Astrocyte of the hippocampus (primary cell): ENCODE measurements at places on chromosomes 4 and X.

DNA sequence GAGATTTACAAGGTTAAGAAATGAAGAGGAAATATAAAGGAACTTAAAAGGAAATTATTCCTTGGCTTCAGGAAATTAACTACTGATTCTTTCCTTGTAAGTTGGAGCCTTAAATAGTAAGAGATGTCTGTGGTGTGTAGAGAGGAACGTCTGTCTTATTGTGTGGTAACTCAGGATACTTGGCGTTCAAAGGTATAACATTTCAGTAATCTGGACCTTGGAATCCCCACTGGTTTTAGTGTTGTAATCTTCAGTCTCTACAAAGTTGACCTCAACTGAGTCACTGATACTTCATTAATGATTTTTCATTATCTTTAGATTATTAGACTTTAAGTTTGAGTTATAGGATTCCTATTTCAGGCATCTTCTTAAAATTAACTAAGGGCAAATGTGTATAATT lies 79.1 kb upstream of the LSM6 start:
- no peak for DNase-seq

- DNase-seq = no peak
Observed at GRCh38 chr4:140807491-140808252, 51.5 kb upstream of the TBC1D9 start.

GRCh38 chr4:162356181-162356580 lies 192.4 kb upstream of the FSTL5 start:
- DNase-seq = peak; percentile 25

GRCh38 chr4:20264688-20265087 lies 13.0 kb downstream of the SLIT2 start:
- DNase-seq = no peak

- DNase-seq = no peak
Observed at GRCh38 chr4:147303174-147303872, 177.6 kb upstream of the EDNRA start.

- no peak for DNase-seq
Observed at GRCh38 chr4:66930206-66930605, 615.1 kb downstream of the CENPC start.

DNA sequence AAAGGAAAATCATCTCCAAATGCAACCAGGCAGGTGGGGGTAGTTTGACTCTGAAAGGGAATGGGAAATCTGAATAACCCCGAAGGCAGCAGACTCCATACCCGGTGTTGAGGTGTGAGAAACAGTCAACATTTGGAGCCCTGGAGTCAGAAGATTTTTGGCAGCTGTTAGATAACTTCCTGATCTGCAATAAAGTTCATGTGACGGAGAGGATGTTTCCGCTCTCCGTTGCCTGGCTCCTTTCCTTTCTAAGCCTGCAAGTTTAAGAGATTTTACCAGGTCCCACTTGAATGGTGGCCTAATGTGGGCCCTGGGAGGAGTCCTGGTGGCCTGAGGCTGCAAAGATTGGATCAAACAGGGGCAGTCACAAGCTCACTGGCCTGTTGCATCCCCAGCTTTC lies 27.7 kb downstream of the HAND2 start:
- no peak for DNase-seq

- no peak for DNase-seq
Observed at GRCh38 chrX:138651494-138651893, 60.0 kb downstream of the FGF13 start.

- DNase-seq = no peak
Observed at GRCh38 chr4:23970201-23970850, 80.5 kb upstream of the PPARGC1A start.

DNA sequence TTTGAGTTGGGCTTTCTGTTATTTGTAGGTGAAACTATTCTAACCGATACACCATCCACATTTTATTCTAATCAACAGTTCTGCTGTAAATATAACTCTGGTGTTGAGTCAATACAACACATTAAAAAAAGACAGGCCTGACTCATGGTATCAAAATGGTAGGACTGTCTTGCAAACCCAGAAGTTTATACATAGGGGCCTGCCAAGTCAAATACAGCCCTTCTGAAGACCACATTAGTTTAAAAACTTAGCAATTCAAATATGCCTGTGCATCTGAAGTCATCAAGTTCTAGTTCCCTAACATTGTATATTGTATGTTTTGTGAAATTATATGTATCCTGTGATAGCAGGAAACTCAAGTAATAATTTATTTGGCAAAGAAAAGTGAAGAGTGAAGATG lies 24.4 kb upstream of the PDE5A start:
- DNase-seq = peak; percentile 83

- peak; percentile 26 for DNase-seq
Observed at GRCh38 chr4:19301527-19301926, 950.2 kb upstream of the SLIT2 start.

DNA sequence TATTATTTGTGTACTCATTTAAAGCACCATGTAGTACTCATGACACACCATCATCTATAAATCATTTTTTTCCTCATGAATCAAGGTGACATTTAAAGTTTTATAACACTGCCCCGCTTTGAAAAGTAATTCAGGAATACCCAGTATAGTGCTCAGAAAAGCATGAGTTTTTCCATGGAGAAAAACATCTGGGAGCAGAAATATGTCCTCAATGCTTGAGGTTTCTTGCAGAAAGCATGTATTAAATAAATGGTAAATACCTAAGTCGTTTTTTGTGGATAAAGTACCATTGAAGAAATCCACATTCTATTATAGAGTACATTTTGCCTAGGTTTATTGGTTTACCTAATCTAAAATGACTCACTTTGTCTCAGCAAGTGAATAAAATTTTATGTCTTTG lies 66.2 kb downstream of the UBA6 start:
- DNase-seq = no peak

- peak; percentile 13 for DNase-seq
Observed at GRCh38 chr4:12723849-12724447, 760.2 kb downstream of the RAB28 start.

DNA sequence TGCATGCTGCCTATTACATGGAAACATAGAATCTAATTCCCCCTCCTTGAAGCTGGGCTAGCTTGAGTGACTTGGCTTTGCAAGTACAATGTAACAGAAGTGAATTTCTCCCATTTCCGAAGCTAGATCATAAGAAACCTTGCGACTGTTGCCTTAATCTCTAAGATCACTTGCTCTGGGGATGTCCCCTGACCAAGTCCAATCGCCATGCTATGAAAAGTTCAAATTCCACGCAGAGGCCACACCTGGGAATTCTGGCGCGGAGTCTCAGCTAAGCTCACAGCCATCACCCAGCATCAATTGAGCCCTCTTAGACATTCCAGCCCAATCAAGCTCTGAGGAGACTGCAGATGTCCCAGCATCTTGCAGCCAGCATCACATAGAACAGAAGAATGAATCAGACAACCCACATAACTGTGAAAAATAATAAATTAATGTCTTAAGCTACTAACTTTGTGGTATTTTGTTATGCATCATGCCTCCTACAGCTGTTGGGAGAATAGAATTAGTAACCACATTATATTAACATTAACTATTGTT lies 27.0 kb downstream of the GPM6A start:
- DNase-seq = no peak

GRCh38 chr4:77930876-77931275 lies 68.2 kb downstream of the MRPL1 start:
- DNase-seq = peak; percentile 80

DNA sequence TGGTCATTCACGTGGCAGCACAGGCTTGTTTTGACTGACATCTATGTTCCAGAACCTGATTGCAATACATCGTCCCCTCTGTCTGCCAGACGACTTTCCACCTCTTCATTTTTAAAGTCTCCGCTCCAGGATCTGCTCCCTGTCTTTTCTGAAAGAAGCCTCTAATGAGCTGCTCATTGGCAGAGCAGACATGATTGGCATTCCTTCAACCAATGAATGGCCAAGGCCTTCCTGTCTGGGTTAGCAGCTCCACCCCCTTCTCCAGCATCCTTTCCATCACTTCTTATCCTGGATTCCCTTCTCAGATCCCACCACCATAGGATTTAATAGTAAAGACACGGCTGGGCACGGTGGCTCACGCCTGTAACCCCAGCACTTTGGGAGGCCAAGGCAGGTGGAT lies 202.7 kb upstream of the KLF3 start:
- DNase-seq = no peak

GRCh38 chr4:52824603-52825459 lies 37.3 kb upstream of the RASL11B start:
- DNase-seq = peak; percentile 75

- DNase-seq = no peak
Observed at GRCh38 chr4:45638641-45639040, 485.2 kb downstream of the GABRG1 start.

DNA sequence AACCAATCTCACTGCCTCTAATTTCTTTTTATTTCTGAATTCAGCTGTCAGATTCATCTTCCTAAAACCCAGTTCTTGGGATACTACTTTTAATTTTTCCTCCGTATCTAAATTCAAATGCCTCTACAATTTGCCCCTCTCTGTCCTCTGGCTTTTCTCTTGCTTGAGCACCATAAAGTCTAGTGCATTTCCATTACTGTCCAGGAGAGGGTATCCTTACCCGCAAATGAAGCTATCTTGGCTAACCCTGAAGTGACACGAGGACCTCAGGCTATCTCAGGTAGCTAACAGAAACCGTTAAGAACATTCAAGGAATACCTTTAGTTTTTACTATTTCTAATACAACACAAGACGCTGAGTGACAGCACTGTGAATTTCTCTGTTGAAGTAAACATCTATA lies 49.4 kb upstream of the PRR32 start:
- peak; percentile 1 for DNase-seq
